ENCODE measurements at places on chromosomes 2 and 18.
A peak's percentile ranks its signal among the peaks of the same experiment; 100 is the strongest.

DNA sequence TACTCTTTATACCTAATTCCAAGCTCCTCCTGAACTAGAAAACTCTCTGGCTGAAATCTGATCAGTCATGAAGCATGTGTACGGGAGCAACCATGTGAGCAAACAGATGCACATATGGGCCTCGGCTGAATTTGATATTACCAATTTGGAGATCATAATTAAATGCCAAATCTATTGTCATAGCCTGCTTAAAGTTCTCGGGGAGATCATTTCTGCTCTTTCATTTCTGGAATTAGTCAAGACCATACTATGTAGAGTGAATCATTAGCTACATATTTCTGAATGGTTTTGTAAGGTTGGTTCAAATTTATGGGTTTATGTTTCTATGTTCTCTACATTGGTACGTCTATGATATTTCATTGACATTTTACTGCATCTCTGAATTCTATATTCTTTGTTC is 205.5 kb downstream of the UBE2E3 start:
- DNase-seq = no peak

- DNase-seq = no peak
Observed at GRCh38 chr2:118865106-118865505, 17.7 kb upstream of the EN1 start.

DNA sequence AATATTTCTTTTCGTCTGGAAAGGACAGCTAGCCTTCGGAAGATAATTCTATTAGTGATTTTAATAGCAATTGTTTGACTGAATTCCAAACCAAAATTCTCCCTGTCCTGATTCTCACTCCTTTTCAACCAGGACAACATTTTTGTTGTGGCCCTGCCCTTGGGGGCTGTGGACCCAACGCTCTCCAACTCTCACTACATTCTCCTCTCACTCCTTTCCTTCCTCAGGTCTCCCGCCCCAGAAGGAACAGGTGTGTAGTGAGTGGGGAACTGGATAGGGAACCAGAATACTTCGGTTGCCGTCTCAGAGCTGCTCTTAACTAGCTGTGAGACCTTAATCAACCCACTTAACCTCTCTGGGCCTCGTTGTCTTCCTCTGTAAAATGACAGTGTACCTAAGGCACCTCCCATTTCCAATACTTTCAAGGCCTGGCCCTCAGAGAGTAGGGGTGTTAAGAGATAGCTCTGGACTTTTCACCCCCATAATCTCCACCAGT is 638 bp upstream of the ADD2 start:
- no peak for DNase-seq

DNA sequence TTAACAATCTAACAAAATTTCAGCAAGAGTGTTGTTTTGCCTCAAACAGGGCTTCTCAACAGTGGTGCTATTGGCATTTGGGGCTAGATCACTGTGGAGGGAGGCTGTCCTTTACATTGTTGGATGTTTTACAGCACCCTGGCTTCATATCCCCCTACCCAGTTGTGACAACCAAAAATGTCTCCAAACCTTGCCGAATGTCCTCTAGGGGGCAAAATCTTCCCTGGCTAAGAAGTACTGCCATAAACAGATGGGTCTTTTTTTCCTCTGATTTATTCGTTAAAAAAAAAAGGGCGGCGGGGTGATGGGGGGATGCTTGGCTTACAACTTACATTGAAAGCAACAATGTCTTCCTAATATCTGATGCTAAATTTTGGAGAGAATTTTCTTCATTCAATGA is 207.6 kb upstream of the CCDC150 start:
- no peak for DNase-seq

GRCh38 chr18:74732380-74732779 is 134.7 kb downstream of the ZNF407 start:
- no peak for DNase-seq

- no peak for DNase-seq
Observed at GRCh38 chr2:9001229-9001628, 2.3 kb downstream of the MBOAT2 start.

GRCh38 chr2:112150447-112150846 is 12.3 kb downstream of the FBLN7 start:
- DNase-seq = peak; percentile 98

- no peak for DNase-seq
Observed at GRCh38 chr18:21955757-21956652, 213.4 kb upstream of the GATA6 start.

- no peak for DNase-seq
Observed at GRCh38 chr2:15348045-15348444, 213.1 kb downstream of the NBAS start.

- no peak for DNase-seq
Observed at GRCh38 chr2:28528206-28528605, 32.3 kb downstream of the PLB1 start.

DNA sequence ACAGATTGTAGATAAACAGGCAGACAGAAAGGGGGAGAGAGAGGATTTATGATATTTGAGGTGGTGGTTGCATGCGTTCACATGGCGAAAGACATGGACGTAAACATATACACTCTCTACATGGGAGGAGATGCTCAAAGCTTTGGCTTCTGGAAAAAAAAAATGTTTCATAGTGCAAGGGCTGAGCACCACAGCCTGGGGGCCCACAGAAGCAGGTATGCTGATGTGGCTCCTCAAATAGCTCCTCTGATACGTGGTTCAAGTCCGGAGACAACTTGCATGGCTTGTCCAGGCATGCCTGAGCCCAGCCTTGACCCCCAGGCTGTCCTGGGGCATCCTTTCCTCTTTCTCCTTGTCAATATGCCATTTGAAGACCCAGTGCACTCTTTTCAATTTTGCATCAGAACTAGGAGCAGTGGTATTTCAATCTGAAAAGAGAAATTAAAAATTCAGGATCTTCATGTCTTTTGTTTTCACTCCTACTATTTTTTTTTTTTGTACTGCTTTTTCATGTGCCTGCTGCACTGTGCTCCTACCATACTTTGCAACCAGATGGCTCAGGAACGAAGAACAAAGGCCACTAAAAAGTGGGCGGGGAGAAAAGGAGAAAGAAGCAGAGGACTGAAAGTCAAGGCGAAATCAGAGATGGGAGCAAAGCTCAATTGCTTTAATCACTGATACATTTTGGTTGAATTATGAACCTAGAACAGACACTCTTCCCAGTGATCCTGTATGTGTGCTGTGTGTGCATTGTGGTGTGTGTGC is 495.7 kb upstream of the TCF4 start:
- no peak for DNase-seq

GRCh38 chr2:133085646-133086045 is 415.6 kb upstream of the LYPD1 start:
- DNase-seq = no peak

GRCh38 chr18:11027862-11028261 is 121.5 kb downstream of the PIEZO2 start:
- DNase-seq = no peak

GRCh38 chr2:105177536-105178254 is 63.8 kb upstream of the GPR45 start:
- DNase-seq = no peak

- DNase-seq = no peak
Observed at GRCh38 chr18:59062643-59063006, 77.1 kb upstream of the SEC11C start.

DNA sequence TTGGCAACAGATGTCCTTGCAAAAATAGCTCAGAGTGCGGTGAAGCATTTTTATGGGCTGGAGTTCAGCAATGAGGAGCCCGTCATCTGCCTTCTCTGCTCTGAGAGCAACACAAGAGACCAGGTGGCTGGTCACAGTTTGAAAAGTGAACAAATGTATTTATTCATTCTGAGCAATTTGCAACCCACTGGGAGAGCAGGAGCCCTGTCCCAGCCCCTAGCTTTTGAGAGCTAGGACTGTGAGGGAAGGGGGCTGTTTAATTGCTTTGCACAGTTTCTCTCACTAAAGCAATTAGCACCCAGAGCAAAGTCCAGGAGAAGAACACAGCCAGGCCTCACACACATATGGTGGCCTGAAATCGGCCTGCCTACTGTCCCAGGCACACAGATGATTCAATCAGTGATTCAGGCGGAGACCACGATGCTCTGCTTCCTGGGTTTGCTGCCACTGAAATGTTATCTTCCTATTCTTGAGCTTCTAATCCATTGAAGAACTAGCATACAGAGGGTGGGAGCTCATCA is 646.1 kb upstream of the ACVR2A start:
- no peak for DNase-seq

DNA sequence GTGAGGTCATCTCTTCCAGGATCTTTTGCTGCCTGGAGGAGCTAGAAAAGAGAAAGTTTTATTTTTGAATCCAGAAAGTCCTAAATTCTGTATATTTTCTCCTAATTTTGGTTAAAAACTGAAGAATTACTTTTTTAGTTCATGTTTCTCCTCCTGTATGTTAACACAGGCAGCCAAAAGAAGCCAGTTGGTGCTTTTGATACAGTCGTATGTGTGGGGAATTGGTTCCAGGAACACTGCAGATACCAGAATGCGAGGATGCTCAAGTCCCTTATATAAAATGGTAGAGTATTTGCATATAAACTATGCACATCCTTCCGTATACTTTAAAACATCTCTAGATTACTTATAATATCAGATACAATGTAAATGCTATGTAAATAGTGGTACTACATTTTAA is 22.6 kb upstream of the ADAM23 start:
- DNase-seq = no peak

DNA sequence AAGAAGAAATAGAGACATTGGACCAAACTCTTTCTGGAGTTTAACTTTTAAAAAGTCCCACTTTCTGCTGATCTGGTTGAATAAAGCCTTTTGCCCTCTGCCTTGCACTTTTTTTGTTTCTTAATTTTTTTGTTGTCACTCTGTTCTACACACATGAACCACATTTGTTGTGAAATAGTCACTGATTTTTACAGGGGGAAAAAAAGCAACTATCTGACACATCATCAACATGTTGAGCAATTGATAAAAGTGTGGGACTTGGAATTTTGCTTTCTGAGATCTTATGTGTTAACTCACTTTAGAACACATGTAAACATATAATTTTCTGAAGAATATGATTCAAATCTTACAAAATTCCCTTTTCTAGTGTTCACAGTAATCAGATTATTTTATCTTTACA is 414.8 kb upstream of the FIGN start:
- no peak for DNase-seq

- no peak for DNase-seq
Observed at GRCh38 chr18:46715062-46715461, 41.8 kb downstream of the ST8SIA5 start.

GRCh38 chr2:98825858-98826257 is 94.9 kb upstream of the MGAT4A start:
- no peak for DNase-seq
